Stimulated activated CD8-positive, alpha-beta memory T cell treated with anti-CD3 and anti-CD28 coated beads, Interleukin-7, amount 100 ng/mL, for 24 hours (primary cell): ENCODE measurements at places on chromosomes 5 and 9.
A peak's percentile ranks its signal among the peaks of the same experiment; 100 is the strongest.

- DNase-seq = no peak
These were observed 830 bp downstream of the S100Z start for GRCh38 chr5:76850543-76851145.

DNA sequence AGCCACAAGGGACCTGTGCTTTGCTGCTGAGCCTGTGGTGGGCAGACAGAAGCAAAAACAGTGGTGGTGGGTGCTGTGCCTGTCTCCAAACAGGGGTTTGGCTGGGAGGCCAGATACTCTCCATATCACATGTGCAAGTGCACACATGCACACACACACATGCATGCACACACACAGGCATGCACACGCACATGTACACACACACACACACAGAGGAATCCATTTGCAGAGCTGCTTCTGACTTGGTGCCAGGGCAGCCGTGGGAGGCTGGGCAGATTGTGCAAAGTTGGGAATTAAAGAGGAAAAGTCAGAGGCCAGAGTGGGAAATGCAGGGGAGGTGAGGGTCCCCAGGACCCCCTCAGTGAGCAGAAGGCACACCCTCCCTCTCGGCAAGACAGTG lies 71.3 kb downstream of the NTNG2 start:
- DNase-seq = no peak

GRCh38 chr5:170426786-170427185 lies 37.6 kb upstream of the KCNMB1 start:
- no peak for DNase-seq

DNA sequence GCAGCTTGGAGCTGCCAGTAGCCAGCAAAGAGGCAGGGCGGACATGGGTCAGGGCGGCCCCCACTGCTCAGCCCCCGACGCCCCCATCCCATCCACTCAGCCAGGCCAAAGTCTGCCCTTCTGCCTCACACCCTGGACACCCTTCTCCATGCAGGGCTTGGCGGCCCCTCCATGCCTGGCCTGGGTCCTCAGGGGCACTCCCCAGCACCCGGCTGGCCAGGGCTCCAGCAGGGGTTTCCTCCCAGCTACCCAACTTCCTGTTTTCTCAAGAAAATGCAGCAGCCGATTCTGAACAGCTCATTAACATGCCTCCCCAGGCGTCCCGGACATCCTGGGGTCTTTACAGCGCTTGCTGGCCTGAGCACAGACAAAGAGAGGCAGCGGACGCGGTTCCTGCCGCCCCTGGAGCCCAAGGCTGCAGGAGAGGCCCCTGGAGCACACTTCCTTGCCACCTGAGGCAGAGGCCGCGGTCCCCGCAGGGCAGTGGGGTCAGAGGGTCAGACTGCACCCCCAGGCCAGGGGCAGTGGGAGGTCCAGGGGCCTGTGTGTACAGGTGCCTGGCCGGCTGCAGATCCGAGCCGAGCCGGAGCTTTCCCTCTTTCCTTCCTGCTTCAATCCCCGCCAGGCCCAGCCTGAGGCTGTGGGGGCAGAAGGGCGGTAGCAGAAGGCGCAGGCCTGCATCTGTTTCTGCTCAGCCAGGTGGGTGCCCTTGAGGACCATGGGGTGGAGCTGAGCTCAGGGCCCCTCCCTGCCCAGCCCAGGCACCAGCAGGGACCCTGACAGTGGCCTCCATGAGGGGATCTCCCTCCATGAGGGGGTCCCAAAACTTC lies 18.7 kb upstream of the NRARP start:
- DNase-seq = no peak

GRCh38 chr9:1298046-1298445 lies 247.9 kb downstream of the DMRT2 start:
- no peak for DNase-seq

GRCh38 chr5:36939969-36940858 lies 63.6 kb downstream of the NIPBL start:
- DNase-seq = no peak

DNA sequence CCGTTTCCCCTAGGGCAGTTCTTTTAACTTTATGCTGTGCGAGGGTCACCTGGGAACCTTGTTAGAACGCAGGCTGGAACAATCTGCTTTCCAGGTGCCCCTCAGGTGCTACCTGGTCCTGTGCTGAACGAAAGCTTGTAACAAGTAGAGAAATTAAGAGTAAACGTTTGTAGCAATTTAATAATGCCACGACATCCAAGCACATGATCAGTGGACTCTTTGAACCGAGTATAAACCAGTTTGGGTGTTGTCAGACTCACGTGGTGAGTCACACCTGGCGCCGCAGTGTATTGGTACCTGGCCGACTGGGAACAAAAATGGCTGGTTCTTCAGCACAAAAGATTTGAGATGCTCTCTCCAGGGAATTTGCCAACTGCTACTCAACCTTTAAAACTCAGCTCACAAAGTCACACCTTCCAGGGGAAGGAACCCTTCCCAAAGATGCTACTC lies 926 bp upstream of the MYO10 start:
- DNase-seq = no peak

- no peak for DNase-seq
These were observed 24.4 kb upstream of the SMAD5 start for GRCh38 chr5:136108180-136108611.

DNA sequence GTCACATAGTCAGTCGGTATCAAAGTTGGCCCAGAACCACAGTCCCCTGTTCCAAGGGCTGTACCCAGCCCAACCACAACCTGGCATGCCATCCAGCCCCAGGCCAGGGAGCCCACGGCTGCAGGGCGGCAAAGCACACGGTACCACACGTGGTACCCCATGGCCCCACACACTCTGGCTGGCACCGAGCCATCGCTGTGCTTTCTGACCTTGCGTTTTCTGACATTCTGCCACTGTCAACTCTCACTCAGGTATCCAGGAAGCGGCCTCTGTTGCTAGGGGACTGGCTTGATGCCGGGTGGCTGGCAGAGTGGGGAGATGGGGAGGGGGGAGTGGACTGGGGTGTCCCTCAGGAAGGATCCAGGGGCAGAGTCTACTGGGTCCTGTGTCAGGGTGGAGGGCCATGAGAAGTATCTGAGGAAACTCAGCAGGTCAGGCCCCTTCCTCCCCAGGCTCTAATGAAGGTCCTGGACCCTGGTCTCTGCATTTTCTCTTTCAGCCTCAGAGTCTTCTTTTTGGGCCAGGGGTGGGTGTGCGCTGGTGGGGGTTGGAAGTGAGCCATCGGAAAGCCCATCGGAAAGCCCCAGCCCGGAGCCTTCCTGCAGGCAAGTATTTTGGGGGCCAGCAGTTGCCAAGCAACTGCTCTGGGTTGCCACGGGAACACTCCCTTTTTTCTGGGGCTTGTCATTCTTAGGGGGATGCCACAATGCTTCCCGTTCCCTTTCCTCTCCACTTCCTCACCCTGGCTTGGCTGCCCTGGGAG lies 21.0 kb upstream of the RALGDS start:
- DNase-seq = peak; percentile 47

DNA sequence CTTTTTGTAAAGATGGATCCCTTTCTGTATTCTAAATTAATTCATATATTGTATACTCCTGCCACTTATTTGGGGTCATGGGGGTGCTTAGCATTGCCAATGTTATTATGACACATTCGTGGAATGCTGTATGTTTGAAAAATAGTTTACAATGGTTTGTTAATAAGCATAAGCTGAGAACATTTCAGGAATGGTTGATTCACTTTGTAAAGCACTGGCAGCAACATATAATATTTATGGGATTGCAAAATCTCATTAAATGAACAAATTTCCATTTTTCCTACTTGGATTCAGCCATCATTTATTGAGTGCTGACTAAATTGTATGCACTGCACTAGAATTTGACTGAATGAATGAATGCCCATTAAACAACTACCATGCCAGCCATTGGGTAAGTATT lies 215.2 kb upstream of the KLF4 start:
- DNase-seq = no peak
